ENCODE measurements at places on chromosomes 1 and 21. TPM values are rescaled to one million over a fixed set of nuclear protein-coding genes. Genes with fewer than 3 reads are reported as not detected.

GRCh38 chr1:4016351-4017130 is 116.5 kb upstream of the C1orf174 start:
- DNase-seq = no peak

Gene KLF17
- 0.19 TPM for total RNA-seq

DNA sequence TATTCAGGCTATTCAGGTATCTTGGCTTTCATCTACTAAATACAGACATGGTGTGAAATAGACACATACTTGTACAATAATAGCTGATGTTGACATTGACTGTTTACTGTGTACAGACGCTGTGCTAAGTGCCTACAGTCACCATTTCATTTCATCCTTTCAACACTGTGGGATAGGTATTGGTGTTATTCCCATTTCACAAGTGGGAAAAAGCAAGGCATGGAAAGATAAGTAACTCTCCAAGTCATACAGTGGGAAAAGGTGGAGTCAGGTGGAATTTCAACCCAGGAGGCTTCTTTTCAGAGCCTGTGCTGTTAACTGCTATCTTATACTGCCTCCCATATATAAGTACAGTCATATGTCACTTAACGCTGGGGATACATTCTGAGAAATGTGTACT is 49.6 kb upstream of the ATP1A1 start:
- DNase-seq = no peak

DNA sequence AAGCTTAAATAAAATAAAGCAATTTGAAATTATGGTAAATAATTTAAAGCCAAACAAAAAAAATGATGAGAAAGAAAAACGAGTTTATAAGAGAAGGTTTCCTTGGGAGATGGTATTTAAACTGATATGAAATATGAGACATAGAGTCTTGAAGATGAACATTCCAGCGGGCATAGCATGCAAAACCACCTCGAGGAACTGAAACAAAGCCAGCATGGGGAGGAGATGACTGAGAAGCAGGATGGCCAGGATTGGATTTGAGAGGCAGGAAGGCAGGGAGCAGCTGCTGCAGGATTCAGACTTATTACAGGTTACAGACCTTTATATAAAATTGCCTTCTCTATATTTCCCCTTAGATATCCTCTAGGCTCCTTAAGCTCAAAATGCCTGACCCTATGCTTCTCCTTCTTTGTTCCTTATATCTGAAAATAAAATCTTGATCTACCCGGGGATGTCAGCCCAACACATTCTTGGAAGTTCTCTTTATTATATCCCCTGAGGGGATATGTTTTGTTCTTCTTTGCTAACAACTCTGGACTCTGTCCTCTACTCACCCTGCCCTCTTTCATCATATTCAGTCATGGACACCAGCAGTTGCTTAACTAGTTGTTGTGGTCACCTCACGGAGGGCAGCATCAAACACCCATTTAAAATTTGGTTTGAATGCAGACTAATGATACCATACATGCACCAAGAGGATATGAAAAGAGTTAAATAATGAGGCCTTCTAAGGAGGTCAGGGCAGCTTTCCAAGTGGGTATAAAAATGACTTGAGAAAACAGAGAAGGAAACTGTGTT is 719.1 kb upstream of the B3GALT2 start:
- DNase-seq = peak; percentile 81

Gene MTFR1L
- total RNA-seq = 47.4 TPM

Gene CRNN
- total RNA-seq = not detected

- no peak for DNase-seq
Measured at GRCh38 chr1:66276218-66276617, 257.7 kb upstream of the SGIP1 start.

- peak; percentile 93 for DNase-seq
Measured at GRCh38 chr1:99659755-99660210, 13.9 kb downstream of the PALMD start.

- DNase-seq = no peak
Measured at GRCh38 chr1:29669912-29670311, 433.6 kb downstream of the PTPRU start.

Gene VWA5B1
- total RNA-seq = not detected

Gene TRIM67
- not detected for total RNA-seq

Gene CITED4
- total RNA-seq = 1.8 TPM

Gene TNNT2
- total RNA-seq = 156 TPM

Gene CADM3
- total RNA-seq = 1.0 TPM

DNA sequence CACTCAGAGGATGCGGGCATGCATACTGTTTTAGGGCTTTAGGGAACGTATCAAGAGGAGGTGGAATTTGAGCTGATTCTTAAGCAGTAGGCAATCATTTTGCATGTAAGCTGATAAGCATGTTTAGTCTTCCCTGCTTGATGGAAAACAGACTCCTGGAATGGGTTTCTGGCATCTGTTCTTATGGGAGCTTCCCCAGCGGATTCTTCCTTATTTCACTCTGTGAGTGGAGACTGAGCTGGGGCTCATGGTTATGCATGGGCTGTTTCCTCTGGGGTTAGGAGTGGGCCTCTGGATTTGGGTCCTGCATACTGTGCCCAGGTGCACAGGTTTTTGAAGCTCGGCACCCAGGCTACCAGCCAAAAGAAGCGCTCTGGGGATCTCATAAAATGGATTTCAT is 93.4 kb downstream of the DIRAS3 start:
- DNase-seq = no peak

- no peak for DNase-seq
Measured at GRCh38 chr1:11880911-11881748, 22.4 kb upstream of the NPPB start.

DNA sequence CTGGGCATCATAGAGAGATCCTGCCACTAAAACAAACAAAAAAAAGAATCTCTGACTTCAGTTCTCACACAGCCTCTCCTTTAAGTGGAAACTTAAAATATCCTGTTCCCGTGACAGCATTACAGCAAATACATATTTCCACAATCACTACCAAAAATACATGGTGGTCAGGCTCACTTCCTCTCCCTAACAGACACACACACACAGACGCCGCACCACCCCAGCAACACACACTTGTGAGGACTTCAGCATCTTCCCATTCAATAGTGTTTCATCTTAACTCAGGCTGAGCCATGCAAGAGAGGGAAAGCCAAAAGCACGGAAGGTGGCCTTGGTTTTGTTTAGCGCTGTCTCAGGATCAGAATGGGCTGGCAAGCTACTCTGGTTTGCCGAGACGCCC is 21.9 kb downstream of the KIAA1614 start:
- no peak for DNase-seq

DNA sequence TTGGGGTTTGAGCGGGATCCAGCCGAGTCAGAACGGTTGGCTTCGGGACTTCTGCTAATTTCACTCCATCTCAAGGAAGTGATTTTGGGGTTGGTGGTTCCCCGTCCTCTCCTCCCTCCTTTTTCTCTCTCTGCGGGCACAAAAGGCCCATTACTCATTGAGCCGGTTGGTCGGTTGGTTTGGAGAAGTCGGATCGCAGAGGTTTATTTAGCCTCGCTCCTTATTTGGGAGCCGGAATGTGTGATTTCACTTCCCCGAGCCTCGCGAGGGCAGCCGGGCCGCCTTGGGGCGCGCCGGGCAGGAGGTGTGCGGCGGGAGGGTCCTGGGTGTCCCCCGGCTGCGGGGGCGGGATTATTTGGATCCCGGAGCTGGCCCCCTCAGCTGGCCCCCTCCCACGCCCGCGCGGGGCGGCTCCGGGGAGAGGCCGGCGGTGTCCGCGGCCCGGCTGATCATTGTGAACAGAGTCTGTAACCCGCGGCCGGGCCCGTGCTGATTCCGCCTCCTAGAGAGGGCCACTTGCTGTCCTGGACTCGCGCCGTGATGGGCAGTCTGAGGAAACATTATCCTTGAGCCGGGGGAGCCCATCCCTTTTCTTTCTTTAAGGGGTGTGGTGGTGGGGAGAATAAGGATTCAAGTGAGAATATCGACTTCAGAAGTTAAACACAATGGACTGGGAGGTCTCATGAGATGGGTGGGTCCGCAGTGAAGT is 1.2 kb downstream of the MAPKAPK2 start:
- peak; percentile 82 for DNase-seq

DNA sequence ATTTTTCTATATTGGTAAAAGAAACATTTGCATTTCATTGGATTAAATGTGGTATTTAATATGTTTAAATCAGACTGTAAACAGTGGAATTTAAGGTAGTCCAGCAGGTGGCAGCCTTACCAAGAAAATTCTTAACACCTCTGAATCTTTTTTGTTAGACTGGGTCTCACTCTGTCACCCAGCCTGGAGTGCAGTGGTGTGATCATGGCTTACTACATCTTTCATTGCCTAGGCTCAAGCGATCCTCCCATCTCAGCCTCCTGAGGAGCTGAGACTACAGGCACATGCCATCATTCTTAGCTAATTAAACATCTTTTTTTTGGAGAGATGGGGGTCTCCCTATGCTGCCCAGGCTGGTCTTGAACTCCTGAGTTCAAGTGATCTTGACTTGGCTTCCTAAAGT is 98.8 kb downstream of the RABGAP1L start:
- peak; percentile 30 for DNase-seq

- no peak for DNase-seq
Measured at GRCh38 chr1:228783418-228784040, 48.2 kb downstream of the RHOU start.

GRCh38 chr1:2271211-2271721 is 43.1 kb downstream of the SKI start:
- no peak for DNase-seq

GRCh38 chr1:201800246-201800645 is 28.7 kb upstream of the IPO9 start:
- DNase-seq = no peak

Gene LCE1F
- not detected for total RNA-seq

GRCh38 chr21:20261364-20261763 is 736.8 kb upstream of the NCAM2 start:
- DNase-seq = no peak

DNA sequence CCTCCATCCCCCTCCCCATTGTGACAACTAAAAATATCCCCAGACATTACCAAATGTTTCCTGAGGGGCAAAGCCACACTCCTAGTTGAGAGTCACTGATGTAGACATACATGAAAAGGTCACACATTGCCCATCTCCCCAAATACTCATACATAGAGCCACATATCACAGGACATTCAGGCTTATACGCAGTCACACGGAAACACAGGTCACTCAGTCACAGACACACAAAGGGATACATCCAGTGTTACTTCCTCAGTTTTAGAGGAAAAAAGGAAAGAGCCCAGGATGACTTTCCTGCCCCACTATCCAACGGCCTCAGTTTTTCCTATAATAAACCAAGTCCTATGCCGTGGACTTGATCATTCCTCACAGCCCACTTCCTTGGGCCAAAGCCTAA is 1.9 kb downstream of the SLC39A1 start:
- no peak for DNase-seq

DNA sequence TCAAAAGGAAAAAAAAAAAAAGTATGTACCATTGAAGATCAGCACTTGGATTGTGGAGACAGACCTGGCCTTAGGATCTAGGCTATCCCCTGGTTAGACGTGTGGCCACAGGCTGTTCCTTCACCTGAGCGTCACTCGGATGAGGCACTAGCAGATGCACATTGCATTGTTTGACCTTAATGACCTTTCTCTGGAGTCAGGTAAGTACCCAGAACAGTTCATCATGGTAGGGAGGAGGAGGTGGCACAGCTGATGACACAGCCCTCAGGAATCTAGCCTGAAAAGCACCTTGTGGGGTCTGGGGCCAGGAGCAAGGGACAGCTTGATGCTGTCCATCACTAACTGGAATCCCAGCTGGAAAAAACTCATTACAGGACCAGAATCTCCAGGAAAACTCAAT is 21.2 kb downstream of the NECAP2 start:
- DNase-seq = no peak

GRCh38 chr1:102891868-102892625 is 216.3 kb downstream of the COL11A1 start:
- DNase-seq = peak; percentile 75

DNA sequence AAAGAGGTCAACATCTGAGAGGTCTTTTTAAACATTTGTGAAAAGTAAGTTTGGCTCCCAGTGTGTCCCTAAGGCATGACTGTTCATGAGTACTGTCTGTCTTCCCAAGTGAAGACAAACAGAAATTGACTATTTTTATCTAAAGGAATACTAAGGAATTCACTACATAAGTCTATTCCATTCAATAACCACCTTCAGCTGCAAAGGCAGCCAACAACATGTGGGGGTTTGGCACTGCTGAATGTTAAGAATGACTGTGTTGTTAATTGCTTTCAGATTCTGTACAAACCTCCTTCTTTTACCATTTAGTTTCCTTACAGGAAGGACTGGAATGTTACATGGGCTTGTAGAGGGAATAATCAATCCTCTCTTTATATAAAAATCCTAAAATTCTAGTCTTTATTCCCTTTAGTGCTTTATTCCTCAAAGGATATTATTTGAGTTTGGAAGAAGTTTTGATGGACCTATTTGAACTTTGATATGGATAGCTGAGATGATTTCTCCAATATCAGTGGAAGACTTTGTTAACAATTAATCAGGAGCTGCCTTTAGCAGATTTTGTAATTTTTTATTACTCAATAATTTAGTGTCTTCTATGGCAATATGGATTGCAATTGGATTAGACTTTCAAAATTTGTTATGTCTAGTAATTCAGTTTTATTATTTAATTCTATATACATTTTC is 201.7 kb upstream of the CHRM3 start:
- no peak for DNase-seq

GRCh38 chr21:38897532-38898421 is 92.0 kb downstream of the ETS2 start:
- no peak for DNase-seq

Gene NUCKS1
- 154 TPM for total RNA-seq

DNA sequence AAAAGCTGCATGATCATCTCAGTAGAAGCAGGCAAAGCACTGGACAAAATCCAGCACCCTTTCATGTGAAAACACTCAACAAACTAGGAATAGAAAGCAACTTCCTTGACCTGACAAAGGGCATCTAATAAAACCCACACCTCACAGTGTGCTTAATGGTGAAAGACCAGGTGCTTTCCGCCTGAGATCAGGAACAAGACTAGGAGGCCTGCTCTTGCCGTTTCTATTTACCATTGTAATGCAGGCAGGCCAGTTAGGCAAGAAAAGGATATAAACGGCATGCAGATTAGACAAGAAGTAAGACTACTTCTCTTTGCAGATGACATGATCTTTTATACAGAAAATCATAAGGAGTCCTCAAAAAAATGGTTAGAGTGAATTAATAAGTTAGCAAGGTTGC is 37.2 kb downstream of the SLC37A1 start:
- no peak for DNase-seq

DNA sequence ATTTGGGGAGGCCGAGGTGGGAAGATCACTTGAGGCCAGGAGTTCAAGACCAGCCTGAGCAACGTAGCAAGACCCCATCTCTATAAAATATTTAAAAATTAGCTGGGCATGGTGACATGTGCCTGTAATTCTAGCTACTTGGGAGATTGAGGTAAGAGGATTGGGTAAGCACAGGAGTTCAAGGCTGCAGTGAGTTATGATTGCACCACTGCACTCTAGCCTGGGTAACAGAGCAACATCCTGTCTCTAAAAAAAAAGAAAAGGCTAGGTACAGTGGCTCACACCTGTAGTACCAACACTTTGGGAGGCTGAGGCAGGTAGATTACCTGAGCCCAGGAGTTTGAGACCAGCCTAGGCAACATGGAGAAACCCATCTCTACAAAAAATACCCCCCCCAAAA is 35.7 kb upstream of the RCC1 start:
- DNase-seq = no peak

- peak; percentile 27 for DNase-seq
Measured at GRCh38 chr1:61081686-61082310, 563 bp upstream of the NFIA start.

GRCh38 chr1:216617081-216617875 is 106.0 kb downstream of the ESRRG start:
- DNase-seq = no peak

Gene KRTAP11-1
- not detected for total RNA-seq

Gene TGFB2
- 7.7 TPM for total RNA-seq

GRCh38 chr1:7680207-7680954 is 90.7 kb upstream of the VAMP3 start:
- peak; percentile 37 for DNase-seq
